NCI-H1417 (cell line): ENCODE measurements at places on chromosomes 6 and 20.

GRCh38 chr20:34179637-34180360 is 61.4 kb upstream of the ASIP start:
- no peak for DNase-seq

DNA sequence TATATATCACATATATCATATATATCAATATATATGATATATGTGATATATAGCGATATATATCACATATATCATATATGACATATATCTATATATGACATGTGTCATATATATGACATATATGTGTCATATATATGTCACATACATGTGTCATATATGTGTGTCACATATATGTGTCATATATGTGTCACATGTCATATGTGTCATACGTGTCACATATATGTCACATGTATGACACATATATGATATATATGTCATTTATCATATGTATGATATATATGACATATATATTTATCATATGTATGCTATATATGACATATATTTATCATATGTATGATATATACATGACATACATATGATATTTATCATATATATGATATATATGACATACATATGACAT is 27.6 kb upstream of the ZNF292 start:
- DNase-seq, result no peak

GRCh38 chr6:67667637-67668422 is 967.3 kb upstream of the ADGRB3 start:
- DNase-seq, result peak; percentile 58

DNA sequence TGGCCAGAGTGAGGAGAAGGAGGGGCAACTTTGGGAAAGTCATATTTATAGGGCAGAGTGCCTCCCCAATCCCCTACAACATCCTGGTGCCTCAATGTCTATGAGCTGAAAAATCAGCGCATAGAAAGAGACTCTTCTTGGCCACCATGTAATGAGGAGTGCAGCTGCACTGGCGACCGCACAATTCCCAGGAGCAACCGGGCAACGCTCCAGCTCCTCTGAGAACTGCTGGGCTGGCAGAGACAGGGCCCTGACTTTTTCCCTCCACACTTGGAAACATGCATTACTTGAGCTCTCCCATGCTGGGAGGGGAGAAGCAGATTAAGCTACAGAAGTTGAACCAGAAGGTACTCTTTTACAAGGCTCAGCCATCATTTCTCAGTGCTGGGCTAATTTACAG is 31.4 kb upstream of the MARCKS start:
- no peak for DNase-seq

- no peak for DNase-seq
These were observed 31.6 kb upstream of the SLC32A1 start for GRCh38 chr20:38692436-38693411.

GRCh38 chr20:23108871-23109270 is 22.7 kb upstream of the CD93 start:
- DNase-seq, result no peak

- DNase-seq, result peak; percentile 42
These were observed 251.4 kb upstream of the MANEA start for GRCh38 chr6:95325916-95326315.

GRCh38 chr6:34145161-34146020 is 496 bp downstream of the GRM4 start:
- DNase-seq, result peak; percentile 74
